NCI-H2081 treated with DMSO at 0.1 percent for 48 hours (cell line): ENCODE measurements at places on chromosomes 16 and 17.

- no peak for DNase-seq
Measured at GRCh38 chr17:57682701-57683100, 62.4 kb downstream of the CCDC182 start.

DNA sequence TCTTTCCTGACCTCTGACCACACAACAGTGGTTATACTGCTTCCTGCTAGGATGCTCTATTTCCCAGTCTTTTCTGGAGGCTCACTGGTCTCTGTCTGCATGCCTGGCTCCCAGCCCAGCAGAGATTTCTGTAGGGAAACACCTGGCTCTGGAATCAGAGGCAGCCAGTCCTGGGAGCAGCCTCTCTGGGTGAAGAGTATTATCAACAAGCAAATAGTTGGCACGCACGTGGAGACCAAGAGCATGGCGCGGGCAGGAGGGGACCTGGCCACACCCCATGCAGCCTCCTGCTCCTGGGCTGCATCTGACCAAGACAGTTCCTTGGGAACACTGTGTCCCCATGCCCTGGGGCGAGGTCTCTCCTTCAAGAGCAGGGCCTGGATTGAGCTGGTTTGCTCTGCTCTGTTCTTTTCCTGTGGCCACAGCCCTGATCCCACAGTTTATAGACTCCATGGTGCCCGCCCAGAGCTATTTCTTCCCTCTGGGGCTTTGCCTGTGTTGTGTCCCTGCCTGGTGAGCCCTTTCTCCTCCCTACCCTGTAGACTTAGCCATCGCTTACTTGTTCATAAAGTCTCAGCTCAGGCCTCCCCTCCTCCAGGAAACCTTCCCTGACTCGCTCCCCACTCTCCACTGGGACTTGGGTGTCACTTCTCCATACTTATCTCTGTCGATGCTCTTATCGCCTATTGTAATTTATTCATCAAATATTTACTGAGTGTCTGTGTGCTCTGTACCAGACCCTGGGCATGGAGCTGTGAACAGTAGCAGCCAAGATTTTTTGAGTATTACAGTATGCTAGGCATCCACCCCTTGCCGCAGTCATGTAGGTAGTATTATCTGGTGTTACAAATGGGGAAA, 60.6 kb downstream of the SCNN1B start:
- DNase-seq = no peak

- DNase-seq = no peak
Measured at GRCh38 chr16:86018487-86018886, 119.5 kb downstream of the IRF8 start.

DNA sequence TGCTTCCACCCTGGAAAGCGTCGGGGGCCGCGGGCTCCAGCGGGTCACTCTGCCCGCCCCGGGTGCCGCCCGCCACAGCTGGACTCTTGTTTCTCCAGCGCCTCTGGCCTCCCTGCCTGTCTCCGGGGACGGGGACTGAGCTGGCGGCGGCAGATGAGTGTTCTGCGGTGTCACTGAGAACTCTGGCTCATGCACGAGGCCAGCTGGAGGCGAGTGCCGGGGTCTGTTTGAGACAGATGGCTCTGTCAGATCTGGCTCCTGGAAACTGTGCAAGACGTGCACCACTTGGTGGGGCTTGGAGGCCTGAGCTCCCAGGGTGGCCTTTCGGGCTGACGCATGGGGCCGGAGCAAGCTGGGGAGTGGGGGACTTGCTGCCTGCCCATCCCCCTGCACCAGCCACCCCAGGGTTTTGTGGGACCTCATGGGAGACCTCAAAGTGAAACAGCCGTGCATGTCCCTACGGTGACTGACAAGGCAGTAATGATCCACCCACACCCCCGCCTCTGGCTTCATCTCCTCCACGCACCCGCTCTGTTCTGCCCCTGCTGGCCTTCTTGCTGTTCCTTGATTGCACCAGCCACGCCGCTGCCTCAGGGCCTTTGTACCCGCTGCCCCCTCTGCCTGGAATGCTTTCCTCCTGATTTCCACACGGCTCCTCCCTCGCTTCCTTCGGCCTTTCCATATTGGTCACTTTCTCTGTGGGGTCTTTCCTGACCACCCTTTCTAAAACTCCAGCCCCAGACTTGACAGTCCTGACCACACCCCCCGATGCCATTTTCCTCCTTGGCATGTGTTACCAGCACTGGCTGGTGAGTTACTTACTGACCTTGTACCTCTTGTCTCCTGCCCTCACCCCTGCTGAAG, 174.9 kb upstream of the CIBAR2 start:
- no peak for DNase-seq

DNA sequence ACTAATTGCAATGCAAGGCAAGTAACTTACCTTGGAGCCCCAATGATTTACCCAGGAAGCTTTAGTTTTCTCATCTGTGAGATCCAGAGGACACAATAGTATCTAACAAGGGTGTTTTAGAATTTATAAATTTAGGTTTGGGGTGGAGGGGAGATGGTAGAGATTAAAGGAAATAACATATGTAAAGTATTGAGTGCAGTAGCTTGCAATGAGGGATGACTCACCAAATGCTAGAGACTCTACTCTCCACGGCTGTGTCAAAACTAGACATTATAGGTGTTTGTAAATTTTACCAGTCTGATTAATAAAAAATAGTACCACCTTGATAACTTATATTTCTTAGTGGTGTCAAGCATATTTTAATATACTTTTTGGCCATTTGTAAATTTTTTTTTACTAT, 3.7 kb upstream of the ABCA9 start:
- DNase-seq = no peak

DNA sequence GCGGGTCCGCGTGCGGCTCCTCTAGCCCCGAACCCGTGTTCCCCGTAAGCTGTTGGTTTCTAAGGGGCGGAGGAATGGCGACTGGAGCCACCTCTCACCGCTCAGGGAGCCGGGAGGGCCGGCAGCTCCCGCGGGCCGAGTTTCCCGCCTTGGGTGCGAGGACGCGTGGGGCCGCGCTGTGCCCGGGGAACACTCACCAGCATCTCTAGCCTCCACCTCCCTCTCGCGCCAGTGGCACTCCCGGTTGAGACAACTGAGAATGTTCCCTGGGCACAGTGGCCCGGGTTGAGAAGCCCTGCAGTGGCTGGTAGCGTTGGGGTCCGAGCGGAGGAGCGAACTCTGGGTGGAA, 560 bp downstream of the TELO2 start:
- no peak for DNase-seq

DNA sequence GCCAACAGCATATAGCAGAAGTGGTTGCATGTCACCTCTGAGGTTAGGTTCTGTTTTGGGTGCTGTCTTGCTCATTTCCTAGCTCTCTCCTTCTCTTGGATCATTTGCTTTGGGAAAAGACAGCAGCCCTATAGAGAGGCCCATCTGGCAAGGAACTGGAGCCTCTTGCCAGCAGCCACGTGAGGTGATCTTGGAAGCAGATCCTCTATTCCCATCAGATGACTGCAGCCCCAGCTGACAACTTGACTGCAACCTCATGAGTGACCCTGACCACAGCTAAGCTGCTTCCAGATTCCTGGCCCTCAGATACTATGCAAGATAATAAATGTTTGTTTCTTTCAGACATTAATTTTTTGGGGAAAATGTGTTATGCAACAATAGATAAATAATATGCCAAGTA, 213.3 kb upstream of the HS3ST4 start:
- DNase-seq = no peak

DNA sequence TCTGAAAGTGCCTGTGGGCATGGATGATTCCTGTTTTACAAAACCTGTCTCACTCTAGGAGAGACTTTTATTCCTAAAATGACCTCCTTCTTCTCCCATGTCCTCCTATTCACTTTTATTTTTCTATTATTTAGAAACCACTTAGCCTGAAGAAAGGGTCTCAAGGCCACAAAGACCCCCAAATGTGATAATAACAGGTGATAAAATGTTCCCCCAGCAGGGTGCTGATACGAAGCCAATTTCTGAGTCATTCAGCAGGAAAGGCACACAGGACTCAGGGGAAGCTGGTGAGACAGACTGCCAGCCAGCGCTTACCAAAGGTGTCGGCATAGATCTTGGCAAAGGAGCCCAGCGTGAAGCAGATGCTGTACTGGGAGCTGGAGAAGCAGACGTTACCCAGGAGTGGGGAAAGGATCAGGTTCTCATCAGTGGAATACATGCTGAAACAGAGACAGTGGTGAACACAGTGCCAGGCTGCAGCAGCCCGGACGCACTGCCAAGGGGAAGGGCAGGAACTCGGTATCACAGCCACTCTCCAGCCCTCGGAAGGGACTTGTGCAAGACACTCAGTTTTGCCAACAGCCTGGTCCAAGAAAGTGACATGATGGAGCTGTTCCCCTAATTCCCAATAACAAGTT, 24.6 kb downstream of the HIGD1B start:
- DNase-seq = peak; percentile 91

GRCh38 chr17:10205549-10206185, 7.3 kb upstream of the GAS7 start:
- no peak for DNase-seq

DNA sequence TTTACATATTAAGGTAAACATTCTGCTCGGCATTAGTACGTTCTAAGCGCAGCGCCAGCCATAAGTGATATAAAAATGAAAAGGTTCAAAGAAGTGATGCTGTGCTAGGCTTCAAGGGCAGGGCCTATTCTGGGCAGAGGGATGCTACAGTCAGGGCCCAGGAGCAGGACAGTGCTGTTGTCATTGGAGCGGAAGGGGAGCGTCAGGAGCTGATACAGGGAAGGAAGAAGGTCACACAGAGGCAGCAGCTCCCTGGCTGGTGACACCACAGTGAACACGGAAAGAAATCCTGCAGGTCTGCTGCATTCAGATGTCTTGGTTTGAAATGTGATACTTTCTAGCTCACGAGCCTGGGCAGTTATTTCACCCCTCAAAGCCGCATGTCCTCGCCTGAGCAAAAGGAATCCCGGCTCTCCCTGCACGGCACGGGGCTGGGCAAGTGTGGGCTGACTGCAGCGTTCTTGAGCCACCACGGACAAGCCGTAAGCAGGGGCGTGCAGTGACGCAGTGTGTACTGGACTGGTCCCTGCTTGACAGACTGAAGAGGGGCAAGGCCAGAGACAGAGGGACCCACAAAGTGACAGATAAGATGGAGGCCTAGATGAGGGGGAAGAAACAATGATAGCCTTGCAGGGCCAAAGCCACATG, 41.1 kb downstream of the ZCCHC14 start:
- no peak for DNase-seq

DNA sequence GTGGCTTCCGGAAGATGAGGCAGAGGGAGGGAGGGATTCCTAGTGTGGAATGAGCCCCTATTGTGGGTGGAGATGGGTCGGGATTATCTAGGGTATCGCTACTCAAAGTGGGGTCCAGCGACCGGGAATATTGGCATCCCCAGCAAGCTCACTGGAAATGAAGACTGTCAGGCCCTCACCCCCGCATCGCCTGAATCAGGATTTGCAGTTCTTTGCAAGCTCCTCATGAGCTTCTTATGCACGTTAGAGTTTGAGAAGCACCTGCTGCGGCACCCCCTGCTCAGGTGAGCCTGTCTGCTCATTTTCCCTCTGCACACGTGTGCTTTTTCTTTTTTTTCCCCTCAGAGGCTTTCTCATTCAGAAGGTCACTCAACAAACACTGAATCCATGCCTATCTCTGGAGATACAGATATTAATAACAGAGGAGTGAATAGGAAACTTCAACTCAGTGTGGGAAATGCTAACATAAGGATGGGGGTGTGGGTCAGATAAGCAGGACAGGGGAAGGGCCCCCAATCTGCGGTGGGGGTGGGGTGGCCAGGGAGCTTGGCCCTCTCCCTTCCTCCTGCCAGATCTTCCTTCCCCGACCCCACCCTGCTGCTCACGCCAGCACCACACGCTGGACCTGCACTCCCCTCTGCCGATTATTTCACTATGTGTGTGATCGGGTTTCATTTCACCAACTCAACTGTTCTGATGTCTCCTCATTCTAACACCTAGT, 67.7 kb upstream of the NFAT5 start:
- no peak for DNase-seq

GRCh38 chr17:7714721-7715594, 2.6 kb upstream of the DNAH2 start:
- no peak for DNase-seq

GRCh38 chr16:24204150-24204665, 51.9 kb upstream of the CACNG3 start:
- no peak for DNase-seq

DNA sequence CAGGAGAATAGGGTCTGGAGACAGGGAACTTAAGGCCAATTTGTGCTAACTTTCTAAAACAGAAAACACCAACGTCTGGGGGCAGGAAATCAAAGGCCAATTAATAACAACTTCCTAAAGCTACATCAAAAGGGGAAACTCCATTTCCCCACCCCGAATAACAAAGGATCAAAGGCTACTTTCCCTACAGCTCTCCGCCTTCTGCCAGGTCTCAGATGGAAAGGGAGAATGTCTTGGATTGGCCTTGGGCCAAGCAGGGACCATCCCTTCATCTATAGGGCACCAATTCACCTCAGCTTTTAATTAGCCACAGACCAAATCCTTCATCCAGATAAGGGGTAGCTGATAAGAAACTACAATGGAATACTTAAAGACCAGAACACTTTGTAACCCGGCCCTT, 116.9 kb upstream of the ZKSCAN2 start:
- DNase-seq = no peak

DNA sequence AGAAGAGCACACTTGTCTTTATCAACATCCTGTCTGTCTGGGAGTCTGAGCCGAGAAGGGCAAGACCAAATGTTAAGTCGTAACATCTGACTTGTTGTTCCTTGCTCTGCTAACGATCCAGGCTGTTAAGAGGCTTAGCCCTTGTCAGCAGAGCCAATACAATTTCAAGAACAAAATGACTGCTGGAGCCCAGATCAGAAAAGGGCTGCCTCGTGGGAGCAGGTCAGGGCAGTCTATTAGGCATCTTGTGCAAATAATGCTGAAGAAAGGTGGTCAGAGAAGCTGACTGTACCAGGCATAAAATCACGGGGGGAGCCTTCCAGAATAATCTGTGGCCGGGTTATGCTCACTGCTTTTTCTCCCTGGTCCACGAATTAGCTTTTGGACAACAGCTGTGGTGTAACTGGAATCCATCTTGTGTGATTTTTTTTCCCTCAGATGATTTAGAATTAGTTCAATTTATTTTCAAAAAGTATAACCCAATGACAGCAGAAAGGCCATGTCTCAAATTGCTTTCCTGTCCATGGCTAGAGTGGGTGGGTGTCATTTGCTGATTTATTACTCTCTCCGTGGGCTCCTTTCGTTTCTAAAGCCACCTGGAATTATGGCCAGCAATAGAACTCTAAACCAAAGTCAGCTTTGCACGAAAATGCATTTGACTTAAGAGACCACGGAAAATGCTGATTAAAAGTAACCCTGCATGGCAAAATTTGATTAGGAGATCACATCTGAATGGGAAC, 221.1 kb upstream of the HSBP1 start:
- no peak for DNase-seq

GRCh38 chr16:63856537-63856936, 1265.3 kb downstream of the CDH11 start:
- DNase-seq = no peak
